ENCODE measurements at places on chromosomes 4 and X. TPM values are rescaled to one million over a fixed set of nuclear protein-coding genes. Genes with fewer than 3 reads are reported as not detected.

- no peak for DNase-seq
Measured at GRCh38 chr4:11954093-11954492, 525.4 kb upstream of the HS3ST1 start.

- DNase-seq: peak; percentile 36
Measured at GRCh38 chr4:99324979-99325378, 3.8 kb upstream of the ADH1B start.

DNA sequence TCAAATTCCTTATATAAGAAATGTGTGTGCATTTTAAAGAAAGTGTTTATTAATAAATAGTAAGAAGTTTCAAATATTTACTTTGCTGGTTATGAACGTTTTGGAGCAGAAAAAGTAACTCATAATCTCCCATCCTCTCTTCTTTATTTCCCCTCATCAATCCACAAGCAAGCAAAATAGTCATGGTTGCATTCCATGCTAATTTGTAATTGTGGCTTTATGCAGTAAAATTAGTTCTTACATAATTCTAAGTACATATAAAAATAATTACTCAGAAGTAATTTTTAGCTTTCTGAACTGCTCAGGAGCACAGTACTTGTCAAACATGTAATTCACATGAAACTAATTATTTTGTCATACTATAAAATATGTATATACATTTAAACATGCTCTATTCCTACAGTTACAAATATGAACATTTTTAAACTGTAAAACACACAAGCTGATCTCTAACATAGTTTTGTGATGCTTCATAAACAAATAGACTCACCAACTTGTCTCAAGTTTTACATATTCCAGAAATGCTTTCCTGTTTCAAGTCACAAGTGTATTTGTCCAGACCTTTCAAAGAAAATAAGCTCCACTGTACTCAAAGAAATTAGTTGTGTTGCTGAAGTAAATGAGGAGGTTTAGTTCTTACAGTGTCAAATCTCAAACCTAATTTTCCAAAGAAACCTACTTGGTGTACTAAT lies 218.9 kb downstream of the PABPC4L start:
- DNase-seq: no peak

DNA sequence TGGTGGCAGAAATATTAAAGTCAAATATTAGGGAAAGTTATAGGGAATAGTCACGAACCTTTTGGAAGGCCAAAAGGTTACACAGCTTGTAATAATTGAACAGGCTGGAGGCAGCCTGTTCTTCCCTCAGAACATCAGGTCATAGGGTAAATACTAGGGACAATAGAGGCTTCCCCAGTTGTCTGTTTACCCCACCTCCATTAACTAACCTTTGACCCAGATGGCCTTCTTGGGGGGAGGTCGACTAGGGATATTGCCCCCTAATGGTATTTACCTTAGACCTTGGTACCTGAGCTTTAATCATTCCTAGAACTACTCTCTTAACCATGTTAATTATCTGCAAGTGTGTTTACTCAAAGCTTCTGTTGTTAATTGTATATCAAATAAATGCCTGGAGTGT lies 26.0 kb downstream of the C4orf17 start:
- DNase-seq: no peak

- DNase-seq: no peak
Measured at GRCh38 chrX:79081895-79082512, 62.5 kb upstream of the GPR174 start.

- DNase-seq: no peak
Measured at GRCh38 chr4:101236097-101236496, 111.2 kb downstream of the PPP3CA start.

DNA sequence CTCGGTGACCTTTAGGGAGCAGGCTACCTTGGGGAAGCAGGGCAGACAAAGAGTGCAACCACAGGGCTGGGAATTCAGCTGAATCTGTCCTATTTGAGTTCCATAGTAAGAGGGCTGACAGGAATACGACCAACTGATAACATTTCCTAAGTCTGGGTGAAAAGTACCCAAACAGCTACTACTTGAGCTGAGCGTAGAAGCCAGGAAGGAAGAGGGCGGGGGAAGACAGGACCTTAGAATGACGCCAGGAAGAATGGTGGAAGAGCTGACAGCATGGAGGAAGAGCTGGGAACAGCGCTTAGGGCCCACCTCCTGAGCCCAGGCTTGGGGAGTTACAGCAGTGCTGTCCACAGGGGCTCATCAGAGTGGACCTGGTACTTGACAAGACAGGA lies 14.4 kb downstream of the MECP2 start:
- no peak for DNase-seq

DNA sequence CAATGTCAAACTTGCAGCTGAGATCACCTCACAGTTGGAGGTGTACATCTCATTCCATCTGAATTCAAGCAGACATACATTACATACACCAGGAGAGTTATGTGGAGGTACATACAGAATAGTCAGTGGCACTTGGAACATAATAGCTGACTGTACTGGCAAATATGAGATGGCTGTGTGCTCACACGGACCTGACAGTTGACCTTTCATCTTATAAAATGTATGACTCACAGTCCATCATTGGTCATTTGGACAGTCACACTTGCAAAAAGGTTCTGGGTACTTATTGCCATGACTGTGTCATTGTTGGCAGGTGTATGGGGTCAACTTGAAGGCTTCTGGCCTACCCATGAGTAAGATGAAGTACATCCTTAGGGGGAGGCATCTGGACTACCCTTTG lies 88.6 kb upstream of the WDR1 start:
- no peak for DNase-seq

GRCh38 chrX:64394059-64394873 lies 986 bp downstream of the MTMR8 start:
- DNase-seq: no peak

DNA sequence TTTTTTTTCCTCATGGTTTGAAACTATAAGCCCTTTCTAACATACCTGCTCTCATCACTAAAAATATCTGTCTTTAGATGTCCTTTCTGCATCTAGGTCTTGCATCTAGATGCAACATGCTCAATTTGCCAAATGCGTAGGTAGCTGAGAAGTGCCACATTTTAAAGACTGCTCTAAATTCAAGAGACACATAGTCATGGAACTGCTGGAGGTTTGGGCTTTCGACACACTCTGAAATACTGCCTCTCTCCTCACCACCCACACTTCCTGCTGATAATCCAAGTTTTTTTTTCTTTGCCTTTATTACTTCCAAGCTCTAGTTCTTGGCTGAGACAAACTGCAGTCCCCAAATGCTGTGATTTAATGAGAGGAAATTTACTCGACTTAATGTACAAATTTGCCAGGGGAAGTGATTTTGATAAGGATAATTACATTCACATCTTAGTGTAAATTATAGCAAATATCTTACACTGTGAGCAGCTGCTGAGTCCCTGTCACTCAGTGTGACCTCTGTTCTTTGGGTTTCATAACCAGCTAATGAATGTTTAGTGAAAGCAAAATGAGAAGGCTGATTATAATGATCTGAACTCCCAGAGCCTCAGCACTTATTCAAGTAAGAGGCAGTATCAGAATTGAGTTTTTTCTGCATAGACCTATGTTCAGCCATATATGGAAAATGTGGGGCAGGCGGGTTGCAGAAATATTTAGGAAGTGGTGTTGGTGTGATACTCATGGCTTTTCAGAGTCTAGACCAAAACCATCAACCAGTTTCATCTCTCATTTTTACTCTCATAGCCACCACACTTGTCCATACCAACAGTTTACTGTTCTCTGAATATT lies 31.3 kb downstream of the DRD5 start:
- DNase-seq: no peak

GRCh38 chr4:166941629-166942028 lies 292.7 kb downstream of the SPOCK3 start:
- no peak for DNase-seq

GRCh38 chr4:8205749-8206611 lies 6.9 kb downstream of the SH3TC1 start:
- DNase-seq: no peak

DNA sequence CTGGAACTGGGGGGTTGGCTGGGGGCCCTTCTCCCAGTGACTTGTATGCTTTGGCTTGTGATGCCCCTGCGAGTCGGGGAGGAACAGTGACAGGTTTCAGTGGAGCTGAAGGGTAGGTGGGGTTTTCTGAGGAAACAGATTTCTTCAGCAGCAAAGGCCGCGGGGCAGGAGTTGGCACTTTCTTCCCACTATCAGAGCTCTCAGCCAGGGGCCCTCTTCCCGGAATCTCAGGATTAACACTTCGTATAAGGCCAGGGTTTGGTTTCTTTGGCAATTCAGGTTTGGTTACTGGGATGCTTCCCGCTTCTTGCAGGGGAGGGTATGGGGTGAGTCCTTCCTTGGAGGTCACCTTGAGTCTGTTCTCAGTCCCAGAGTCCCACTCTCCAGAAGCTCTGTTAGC lies 75.4 kb downstream of the RPS3A start:
- DNase-seq: no peak

DNA sequence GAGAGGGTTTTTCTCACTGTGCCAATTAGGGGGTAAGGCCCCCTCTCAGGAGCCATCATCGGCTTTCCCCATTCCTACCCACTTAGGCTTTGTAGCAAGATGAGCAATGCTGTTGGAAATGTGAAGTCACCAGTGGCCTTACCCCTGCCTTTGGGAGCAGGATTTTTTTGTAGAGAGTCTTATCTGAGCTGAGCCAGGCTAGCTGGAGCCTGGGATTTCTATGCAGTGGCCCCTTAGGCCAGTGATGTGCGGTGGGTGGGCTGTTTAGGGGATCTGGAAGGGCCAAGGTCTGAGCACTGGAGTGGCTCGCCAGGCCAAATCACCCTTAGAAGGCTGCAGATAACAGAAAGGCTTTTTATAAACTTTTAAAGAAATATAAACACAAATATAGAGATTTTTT lies 4.2 kb downstream of the CXorf65 start:
- DNase-seq: no peak

DNA sequence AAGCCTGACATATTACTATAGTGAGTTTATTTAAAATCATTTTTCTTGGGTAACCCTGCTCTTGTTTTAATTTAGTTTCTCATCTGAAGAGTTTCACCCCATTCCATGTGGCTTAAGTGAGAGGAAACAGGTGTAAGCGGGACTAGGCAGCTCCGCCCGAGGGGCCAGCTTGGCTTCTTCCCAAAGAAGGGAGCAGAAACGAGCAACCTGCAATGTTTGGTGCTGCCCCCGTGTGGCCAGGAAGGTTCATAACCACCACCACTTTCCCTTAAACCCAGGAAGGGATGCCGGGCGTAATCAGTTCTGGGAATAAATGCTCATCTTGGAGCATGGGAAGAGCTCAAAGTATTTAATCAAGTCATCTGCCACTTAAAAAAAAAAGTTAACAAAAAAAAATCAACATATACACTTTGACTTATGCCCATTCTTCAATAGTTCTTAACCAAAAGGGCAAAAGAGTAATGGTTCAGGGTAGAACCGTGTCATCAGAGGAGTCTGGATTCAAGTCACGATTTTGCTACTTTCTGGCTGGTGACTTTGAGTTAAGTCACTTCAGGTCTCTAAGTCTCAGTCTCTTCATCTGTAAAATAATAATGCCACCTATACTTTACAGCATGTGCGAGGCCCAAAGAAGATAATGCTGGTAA lies 147.9 kb downstream of the NSUN7 start:
- DNase-seq: no peak

GRCh38 chr4:68338625-68339024 lies 11.3 kb downstream of the YTHDC1 start:
- DNase-seq: no peak

DNA sequence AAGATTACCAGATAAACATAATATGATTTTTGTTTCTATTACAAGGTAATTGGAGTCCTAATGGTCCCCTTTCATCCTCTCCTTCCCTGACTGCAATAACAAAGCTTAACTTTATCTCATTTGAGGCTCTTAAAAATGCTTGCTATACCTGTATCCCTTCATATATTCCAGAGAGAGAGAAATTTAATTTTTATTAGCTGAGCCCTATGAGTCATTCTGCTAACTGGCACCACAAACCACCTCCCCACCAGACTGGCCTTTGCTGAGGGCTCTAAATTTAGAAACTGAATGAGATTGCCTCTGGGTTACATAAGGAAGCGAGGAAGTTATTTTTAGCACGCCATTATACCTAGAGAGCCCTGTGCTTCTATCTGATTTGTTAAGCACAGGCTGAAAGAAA lies 27.4 kb downstream of the CBLL2 start:
- no peak for DNase-seq

GRCh38 chr4:2417226-2417764 lies 1.1 kb downstream of the ZFYVE28 start:
- no peak for DNase-seq

The PTCHD1 gene
- total RNA-seq: under 0.01 TPM

The CSAG2 gene
- total RNA-seq: not detected

The NSG1 gene
- total RNA-seq: 0.48 TPM

The RASGEF1B gene
- 25.0 TPM for total RNA-seq

The ODAM gene
- total RNA-seq: 1.2 TPM

The AFM gene
- not detected for total RNA-seq

The MEPE gene
- total RNA-seq: not detected

The ITIH6 gene
- not detected for total RNA-seq

The SPANXC gene
- total RNA-seq: not detected

The MAGEA2B gene
- total RNA-seq: not detected

The PAGE4 gene
- total RNA-seq: not detected

The ZBED1 gene
- total RNA-seq: 37.6 TPM

The MGAT4D gene
- not detected for total RNA-seq

The CLDN34 gene
- total RNA-seq: 0.98 TPM

All from breast epithelium (tissue), 4 donors.